Activated CD4-positive, alpha-beta memory T cell treated with anti-CD3 and anti-CD28 coated beads, Interleukin-2, amount 10 ng/mL, durations not matched to agents 7 days and 5 days (primary cell): ENCODE measurements at places on chromosomes 3 and 15. TPM values are rescaled to one million over a fixed set of nuclear protein-coding genes. Genes with fewer than 3 reads are reported as not detected.

DNA sequence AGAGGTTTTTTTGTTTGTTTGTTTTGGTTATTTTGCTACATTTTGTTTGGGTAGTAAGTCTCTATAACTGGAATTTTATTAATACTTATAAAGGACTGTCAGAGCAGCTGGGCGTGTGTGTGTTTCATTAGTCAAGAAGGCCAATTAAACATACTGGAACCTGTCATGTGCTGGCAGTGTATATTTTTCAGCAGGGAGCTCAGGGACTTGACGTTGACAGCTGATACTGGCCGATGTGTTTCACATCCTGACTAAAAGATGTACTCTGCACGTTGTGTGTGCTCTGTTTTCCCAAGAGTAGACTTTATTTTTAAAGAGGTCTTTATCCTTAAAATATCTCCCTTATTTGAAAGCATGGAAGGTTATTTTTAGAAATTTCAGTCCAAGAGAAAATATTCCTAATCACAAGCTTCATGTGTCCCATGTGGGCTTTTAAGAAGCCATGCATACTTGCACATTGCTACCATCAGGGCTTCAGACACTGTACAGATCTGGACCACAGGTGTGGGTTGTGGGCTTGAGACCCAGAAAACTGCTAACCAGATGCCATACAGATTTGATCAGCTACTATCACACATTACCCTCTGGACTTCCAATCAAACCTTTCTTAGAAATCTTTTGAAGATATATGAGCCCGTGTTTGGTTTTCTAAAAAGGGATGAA is 135.9 kb downstream of the FEZF2 start:
- DNase-seq = no peak
- no peaks in the 10 kb centered on the region for H3K4me1 ChIP-seq
- H3K27me3 ChIP-seq = peaks cover 2% of the 10 kb centered on the region
- no peak overlapping the region for H3K4me3 ChIP-seq
- H3K36me3 ChIP-seq = no peaks in the 10 kb centered on the region

GRCh38 chr3:73733746-73734145 is 109.0 kb upstream of the PDZRN3 start:
- H3K27me3 ChIP-seq = no peaks in the 10 kb centered on the region
- no peak for DNase-seq
- H3K4me1 ChIP-seq = no peaks in the 10 kb centered on the region
- H3K27ac ChIP-seq = no peak overlapping the region
- no peak overlapping the region for H3K4me3 ChIP-seq

GRCh38 chr3:151992326-151993041 is 119.0 kb downstream of the SUCNR1 start:
- H3K36me3 ChIP-seq = no peaks in the 10 kb centered on the region
- no peaks in the 10 kb centered on the region for H3K4me1 ChIP-seq
- no peak overlapping the region for H3K4me3 ChIP-seq
- peaks cover 11% of the 10 kb centered on the region for H3K27me3 ChIP-seq
- no peak overlapping the region for H3K27ac ChIP-seq

DNA sequence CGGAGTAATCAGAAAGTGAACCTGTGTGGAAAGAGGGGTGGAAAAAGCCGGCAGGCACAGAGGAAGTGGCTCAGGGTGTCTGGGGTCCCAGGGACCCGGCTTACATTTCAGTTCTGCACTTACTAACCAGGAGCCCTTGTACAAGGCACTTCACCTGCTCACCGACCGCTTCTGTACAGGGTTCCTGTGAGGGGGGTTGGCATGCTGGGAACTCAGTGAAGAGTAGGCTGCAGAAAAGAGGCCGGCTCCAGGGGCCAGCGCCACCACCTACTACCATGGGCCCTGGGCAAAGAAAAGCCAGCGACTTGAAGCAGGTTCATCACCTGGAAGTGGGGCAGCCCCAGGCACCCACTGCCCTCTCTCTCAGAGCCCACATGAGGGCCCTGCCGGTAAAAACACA is 6.2 kb downstream of the STIMATE start:
- H3K27ac ChIP-seq = peak overlapping the region; percentile 92
- no peaks in the 10 kb centered on the region for H3K27me3 ChIP-seq
- H3K4me1 ChIP-seq = peaks cover 60% of the 10 kb centered on the region
- H3K36me3 ChIP-seq = peaks cover 29% of the 10 kb centered on the region

TTC14 gene
- total RNA-seq = 68.7 TPM

DNA sequence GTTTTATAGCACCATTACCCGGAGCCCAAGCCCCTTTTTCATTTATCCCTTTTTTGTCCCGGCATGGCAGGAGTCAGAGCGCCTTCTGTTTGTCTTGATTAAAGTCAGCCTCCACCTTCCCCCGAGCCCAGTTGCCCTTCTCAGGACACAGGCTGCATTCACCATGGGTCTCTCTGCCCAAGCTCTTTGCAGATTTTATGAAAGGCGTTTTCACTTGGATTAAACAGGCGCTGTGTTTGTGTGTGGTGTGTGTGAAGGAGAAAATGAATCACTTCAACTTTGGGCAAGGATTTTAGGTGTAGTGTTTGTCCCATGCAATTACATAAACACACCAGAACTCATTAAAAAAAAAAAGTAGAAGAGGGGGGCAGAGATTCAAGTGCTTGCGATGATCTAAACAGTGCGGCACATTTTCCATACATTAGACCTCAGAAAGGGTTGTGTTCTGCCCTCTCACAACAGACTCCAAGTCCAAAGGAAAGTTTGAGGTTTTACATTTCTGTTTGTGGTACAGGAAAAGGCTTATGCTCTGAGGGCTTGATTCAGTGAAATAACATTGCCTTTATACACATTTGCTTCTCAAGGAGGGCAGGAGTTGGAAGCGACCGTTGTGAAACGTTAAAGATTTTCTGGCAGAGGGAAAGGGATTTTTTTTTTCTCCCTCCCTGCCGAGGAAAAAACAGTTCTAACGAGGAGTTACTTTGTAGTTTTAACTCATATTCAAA is 14.5 kb upstream of the IL16 start:
- no peak overlapping the region for H3K27ac ChIP-seq
- H3K4me3 ChIP-seq = no peak overlapping the region
- no peak for DNase-seq
- peaks cover 20% of the 10 kb centered on the region for H3K4me1 ChIP-seq

ABI3BP gene
- not detected for total RNA-seq
